ENCODE measurements at places on chromosomes 6 and 20.

DNA sequence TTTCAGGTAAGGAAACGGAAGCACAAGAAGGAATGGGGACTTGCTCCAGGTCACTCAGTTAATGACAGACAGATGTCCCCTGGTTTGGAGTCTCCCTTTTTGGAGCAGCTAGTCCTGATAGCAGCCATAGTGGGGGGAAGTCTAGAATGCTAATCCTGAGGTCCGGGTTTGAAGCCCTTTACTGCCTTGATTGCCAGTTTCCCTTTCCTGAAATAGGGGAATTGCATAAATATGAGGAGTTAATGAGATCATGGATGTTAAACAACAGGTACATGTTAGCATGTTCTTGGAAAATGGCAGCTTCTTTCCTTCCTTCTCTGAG, 341 bp upstream of the TTPAL start:
- no peak for DNase-seq

- DNase-seq, result no peak
These were observed 5.8 kb upstream of the PLTP start for GRCh38 chr20:45917790-45918141.

DNA sequence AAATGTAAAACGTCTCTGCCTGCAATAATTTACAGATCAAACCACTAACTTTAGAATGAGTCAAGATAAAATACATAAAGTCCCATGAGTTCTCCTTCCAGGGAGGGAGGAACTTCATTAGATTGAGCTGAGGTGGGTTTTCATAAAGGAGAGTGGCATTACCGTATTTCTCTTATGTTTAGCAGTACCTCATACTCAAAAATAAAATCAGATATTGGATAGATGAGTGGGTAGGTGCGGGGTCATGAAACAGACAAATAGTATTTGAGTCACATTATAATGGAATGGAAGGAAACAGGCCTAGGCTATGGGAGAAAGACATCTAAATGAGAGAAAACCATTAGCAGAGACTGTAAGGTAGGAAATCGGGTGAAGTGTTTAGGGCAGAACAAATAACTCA, 166.1 kb upstream of the SMLR1 start:
- no peak for DNase-seq

- DNase-seq, result no peak
These were observed 211.9 kb downstream of the CDH26 start for GRCh38 chr20:60170116-60170515.

DNA sequence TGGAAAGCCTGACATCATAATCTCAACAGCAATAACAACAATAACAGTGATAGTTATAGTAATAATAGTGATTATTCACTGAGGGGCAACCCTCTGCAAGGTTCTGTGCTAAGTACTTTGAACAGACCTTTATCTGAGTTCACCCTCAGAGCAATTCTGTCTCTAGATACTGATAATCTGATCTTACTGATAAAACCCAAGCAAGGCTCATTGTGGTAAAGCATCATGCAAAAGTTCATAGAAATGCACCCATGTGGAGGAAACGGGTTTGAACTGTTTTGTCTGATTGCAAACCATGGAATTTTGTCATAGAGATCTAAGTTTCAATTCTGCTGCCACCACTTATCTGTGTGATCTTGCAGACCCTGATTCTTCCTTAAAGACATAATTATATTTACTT, 1.3 kb upstream of the KIAA0408 start:
- no peak for DNase-seq

- no peak for DNase-seq
These were observed 118.8 kb downstream of the PHACTR3 start for GRCh38 chr20:59723108-59723500.

DNA sequence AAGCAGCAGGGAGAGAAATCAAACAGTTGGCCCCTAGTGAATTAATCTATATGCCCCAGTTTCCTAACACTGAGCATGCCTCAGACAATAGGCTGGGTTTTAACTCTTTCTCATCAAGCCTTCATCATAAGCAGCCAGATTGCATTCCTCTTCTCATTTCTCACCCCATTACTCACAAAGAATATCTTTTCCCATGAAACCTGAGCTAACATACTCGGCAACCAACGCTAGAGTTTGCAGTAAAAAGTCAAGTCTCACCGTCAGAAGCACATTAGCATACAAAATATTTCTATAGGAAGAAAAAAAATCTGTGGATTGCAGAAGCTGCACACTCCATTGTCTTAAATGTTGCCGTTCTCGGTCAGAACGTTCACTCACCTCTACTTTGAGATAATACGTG, 429.9 kb upstream of the ARID1B start:
- no peak for DNase-seq

DNA sequence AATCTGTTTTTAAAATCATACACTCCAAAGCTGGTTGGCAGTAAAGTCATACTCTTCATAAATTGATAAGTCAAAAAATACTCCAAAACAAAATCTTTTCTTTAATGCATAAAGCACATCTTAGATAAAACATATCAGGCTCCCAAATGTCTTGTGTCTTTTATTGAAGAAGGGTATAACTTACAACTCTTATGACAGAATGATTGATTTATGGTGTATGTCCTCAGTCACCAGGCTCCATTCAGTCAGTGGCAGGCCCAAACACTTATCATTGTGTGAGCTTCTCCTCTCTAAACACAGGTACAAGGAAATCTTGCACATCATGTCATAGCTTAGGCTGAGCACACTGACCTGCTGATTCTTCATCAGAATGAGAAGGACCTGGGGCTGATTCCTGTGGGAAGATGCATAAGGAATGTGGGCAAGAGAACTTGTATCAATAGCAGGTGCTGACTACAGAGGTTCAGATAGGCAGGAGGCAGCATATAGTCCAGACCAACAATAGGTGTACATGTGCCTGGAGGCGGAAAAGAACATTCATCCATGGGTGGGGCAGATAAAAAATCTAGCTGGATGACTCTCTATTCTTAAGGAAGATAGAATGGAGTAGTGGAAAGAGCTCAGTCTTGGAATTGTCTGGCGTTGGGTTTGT, 1.9 kb downstream of the CALHM5 start:
- no peak for DNase-seq

GRCh38 chr20:55052459-55052858, 577.1 kb downstream of the DOK5 start:
- no peak for DNase-seq

GRCh38 chr6:3534599-3534998, 77.7 kb upstream of the SLC22A23 start:
- no peak for DNase-seq

GRCh38 chr6:141103246-141103645, 1029.5 kb upstream of the GJE1 start:
- no peak for DNase-seq

DNA sequence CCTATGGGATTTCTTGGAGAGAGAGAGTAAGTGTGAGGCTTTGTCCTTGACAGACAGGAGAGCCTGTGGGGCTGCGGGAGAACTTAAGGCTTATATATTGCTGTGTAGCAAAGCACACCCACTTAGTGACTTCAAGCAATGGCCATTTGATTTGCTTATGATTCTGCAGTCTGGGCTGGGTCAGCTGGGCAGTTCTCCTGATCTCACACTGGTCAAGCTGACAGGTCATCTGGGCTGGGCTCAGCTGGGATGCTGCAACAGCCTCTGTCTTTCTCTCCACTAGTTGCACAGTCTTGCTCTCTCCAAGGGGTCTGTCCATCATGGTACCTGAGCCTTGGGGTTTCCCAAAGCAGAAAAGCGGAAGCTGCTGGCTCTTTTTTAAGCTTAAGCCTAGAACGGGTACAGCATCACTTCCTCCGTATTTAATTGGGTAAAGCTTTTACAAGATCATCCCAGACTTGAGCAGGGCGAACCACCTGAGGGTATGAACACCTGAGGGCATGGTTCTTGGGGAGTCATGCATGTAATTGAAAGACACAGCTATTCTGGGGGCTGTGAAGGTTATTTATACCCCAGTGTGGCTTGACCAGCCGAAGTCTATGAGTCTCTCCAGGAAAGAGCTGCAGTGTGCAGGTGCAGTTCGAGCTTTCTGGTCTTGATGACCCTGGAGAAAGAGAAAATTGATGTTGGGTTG, 13.3 kb upstream of the GGTLC1 start:
- no peak for DNase-seq

GRCh38 chr6:127198549-127198948, 68.1 kb upstream of the RNF146 start:
- no peak for DNase-seq

GRCh38 chr20:13295637-13296036, 74.6 kb downstream of the ISM1 start:
- no peak for DNase-seq

GRCh38 chr20:51535674-51536073, 6.8 kb downstream of the NFATC2 start:
- no peak for DNase-seq

GRCh38 chr6:165689699-165690098, 26.7 kb upstream of the PDE10A start:
- no peak for DNase-seq

Measured in stimulated activated CD4-positive, alpha-beta T cell treated with anti-CD3 and anti-CD28 coated beads, Interleukin-12 subunit alpha, Interleukin-12 subunit beta, amount 100 ng/mL, for 24 hours (primary cell).